Tibial nerve (tissue), 4 donors: ENCODE measurements at places on chromosomes 3 and 15.

- DNase-seq, result no peak
Observed at GRCh38 chr15:45548753-45549520, 26.4 kb upstream of the SLC30A4 start.

GRCh38 chr3:62553811-62554210 lies 180.5 kb upstream of the FEZF2 start:
- DNase-seq, result no peak

DNA sequence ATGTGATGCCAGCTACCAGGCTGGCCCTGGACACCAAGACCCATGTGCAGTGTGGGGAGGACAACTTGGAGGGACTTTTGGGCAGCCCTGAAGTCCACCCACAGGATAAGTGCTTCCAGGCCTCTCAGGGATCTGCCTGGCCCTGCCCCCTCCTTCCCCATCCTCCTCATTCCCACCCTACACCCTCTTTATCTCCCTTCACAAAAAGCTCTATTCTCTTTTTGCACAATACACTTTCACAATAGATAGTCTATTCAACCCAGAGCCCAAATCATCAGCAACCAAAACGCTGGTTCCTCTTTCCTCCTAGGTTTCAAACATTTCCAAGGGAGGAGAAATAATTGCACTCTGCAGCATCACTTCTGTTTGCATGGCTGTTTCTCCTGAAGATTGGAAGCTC lies 7.8 kb upstream of the ZNF710 start:
- DNase-seq, result no peak

- no peak for DNase-seq
Observed at GRCh38 chr3:23193831-23194230, 9.3 kb upstream of the UBE2E2 start.

DNA sequence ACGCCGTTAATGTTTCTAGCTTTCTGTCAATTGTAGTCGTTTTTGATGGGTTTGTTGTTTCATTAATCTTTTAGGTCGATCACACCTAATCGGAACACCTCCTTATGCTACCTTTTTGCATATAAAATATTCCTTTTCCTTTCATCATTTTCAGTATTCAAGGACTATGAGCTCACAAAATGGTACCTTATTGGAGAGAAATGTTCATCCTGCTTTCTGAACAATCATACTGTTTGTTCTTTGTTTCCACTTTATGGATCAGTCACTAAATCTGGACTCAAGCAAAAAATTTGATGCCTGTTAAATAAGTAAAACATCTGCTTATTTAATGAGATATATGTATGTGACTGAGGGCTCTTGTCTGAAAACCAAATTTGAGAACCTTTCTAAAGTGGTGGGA lies 1.1 kb downstream of the KIF15 start:
- DNase-seq, result no peak

DNA sequence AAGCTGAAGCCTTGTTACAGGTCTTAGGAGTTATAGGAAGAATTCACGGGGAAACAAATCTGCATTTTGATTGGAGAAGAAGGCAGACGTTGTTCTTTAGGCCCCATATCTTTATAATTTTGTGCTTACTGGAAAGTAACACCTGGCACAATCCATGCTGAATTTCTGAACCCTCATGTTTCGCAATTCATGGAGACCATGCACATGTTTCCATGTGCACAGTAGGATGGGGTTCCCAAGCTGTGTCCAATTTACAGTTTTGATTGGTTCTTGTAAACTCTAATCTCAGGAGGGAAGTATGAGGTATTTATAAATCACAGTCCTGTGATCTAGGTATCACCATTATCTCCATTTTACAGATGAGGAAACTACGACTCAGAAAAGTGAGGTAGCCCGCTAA lies 7.8 kb upstream of the SCAANT1 start:
- no peak for DNase-seq

- DNase-seq, result no peak
Observed at GRCh38 chr3:24229468-24230221, 265.0 kb downstream of the THRB start.

GRCh38 chr3:151165226-151165625 lies 37.8 kb downstream of the GPR171 start:
- DNase-seq, result no peak

DNA sequence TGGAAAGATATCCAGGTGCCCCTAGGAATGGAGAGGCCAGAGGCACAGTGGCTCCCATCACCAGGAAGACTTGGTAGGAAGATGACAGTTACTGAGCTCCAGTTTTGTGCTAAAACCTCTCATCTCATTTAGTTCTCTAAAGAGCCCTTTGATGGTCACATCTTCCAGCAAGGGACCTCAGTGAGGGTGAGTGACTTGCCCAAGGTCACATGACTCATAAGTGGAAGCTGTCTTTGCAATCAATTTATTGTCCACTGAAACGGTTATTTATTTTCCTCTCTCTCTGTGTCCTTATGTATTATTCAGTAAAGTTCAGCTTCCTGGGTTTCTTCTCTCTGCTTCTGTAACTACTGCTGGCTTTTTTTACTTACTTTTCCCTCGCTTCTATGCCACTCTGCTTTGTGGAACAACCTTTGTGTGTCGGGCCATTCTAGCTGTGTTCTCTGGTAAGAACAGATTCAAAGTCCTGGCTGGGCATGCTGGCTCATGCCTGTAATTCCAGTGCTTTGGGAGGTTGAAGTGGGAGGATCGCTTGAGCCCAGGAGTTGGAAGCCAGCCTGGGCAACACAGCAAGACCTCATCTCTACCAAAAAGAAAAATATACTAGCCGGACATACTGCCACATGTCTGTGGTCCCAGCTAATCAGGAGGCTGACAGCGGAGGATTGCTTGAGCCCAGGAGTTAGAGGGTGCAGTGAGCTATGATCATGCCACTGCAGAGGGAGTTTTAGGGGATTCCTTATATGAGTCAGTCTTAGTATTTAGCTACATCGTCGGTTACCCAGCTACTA lies 55.9 kb downstream of the PDIA5 start:
- no peak for DNase-seq

DNA sequence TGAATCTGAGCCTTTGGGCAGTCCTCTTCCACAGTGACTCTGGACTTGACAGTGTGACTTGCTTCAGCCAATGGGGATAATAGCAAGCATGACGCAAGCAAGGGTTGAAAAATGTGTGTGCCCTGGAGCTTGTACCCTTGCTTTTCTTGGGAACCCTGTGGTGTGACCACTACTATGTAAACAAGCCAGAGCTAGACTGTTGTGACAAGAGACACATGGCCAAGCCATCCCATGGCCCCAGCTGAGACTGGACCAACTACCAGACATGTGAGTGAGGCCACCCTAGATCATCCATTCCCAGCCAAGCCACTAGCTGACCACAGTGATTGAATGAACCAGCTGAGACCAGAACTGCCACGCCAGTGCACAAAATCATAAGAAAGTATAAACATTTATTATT lies 11.8 kb downstream of the MYO1E start:
- DNase-seq, result no peak

DNA sequence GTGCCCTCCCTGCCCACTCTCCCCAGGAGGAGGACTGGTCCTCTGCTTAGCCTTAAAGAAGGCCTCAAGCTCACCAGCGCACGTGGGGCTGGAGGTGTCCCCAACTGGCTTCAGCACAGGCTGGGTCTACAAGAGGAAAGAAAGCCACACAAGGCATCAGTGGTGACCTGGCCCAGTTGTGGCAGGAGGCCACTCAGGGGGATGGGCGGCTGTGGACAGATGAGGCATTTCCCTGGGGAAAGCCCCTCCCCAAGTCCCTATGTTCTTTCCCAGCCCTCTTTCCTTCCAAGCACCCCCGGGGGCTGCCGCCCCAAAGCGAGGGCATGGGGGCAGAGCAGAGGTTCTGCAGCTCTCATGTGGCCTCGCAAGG lies 155.2 kb upstream of the TLE3 start:
- no peak for DNase-seq

- no peak for DNase-seq
Observed at GRCh38 chr3:171565481-171566058, 105.4 kb upstream of the TNIK start.

DNA sequence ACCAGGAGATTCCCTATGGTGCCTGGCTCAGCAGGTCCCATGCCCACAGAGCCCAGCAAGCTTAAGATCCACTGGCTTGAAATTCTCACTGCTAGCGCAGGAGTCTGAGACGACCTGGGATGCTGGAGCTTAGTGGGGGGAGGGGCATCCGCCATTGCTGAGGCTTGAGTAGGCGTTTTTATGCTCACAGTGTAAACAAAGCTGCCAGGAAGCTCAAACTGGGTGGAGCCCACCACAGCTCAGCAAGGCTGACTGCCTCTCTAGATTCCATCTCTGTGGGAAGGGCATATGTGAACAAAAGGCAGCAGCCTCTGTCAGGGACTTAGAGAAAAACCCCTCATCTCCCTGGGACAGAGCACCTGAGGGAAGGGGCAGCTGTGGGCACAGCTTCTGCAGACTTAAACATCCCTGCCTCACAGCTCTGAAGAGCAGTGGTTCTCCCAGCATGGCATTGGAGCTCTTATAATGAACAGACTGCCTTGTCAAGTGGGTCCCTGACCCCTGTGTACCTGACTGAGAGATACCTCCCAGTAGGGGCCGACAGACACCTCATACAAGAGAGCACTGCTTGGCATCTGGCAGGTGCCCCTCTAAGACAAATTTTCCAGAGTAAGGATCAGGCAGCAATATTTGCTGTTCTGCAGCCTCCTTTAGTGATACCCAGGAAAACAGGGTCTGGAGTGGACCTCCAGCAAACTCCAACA lies 231.5 kb upstream of the SETMAR start:
- DNase-seq, result no peak

GRCh38 chr15:61871926-61872522 lies 188.2 kb downstream of the VPS13C start:
- DNase-seq, result no peak

DNA sequence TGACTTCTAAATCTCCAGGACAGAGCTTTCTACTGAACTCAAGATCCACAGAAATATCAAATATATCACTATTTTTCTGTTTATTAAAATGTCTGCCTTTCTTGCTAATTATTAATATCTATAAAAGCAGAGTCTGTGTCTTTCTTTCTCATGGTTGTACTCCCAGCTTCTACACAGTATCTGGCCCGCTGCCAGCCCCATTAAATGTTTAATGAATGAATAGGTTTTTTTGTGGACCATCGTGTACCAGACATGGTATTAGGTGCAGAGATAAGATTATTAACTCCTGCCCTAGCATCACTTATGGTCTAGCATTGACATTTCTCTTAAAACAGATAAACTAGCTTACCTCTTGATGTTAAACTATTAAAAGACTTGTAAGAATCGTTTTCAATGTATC lies 111.4 kb upstream of the RBMS3 start:
- no peak for DNase-seq

DNA sequence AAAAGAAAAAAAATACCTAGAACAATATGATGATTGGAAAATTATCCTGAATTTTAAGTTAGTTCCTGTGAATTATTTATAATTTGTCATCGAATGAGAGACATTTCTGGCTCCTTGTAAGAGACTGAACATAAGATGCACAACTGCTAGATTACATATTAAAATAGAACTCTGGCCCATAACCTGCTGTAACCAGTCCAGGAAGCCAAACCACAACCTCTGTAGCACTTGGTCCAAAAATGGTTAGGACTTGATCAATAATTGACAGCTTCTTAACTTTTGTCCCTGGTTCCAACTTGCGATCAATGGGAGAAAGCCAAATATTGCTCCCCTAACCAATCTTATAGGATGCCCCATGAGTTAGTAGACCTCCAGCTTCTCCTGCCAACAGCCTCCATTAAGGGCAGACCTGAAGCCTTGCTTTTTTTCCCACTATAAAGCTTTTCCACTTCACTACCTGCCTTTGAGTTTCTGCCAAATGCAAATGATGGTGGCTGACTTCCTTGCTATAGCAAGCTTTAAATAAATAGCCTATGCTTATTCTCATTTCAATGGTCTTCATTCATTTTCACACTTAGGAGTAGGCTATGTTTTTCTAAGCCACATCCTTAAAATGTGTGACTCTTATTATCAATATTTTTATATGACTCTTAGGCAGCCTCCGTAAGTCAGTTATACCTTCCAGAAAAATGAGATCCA lies 224.0 kb upstream of the ARHGEF26 start:
- no peak for DNase-seq

GRCh38 chr15:82143390-82144385 lies 97.9 kb upstream of the MEX3B start:
- no peak for DNase-seq

DNA sequence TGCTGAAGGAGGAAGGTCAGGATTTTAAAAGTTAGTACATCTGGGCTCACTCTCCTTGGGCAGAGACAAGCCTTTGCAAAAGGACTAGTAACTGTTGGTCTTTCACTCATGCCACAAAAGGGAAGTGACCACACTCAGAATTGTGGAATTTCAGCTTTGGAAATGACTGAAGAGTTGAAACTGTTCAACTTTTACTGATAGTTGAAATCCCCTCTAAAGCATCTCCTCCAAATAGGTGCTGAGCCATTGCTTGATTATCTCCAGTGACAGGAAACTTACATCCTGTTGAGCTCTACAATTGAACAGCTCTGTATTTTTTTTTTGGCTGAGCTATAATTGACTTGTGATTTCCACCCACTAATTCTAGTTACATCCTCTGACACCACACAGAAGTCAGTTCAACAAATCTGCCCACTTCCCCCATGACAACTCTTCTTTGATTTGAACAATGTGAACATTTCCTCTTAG lies 254.8 kb upstream of the TPRG1 start:
- DNase-seq, result no peak

- DNase-seq, result no peak
Observed at GRCh38 chr15:93063796-93064690, 25.0 kb downstream of the RGMA start.

- DNase-seq, result no peak
Observed at GRCh38 chr3:184899953-184900595, 88.1 kb downstream of the VPS8 start.

- DNase-seq, result no peak
Observed at GRCh38 chr15:68206711-68207151, 1.6 kb upstream of the CALML4 start.

DNA sequence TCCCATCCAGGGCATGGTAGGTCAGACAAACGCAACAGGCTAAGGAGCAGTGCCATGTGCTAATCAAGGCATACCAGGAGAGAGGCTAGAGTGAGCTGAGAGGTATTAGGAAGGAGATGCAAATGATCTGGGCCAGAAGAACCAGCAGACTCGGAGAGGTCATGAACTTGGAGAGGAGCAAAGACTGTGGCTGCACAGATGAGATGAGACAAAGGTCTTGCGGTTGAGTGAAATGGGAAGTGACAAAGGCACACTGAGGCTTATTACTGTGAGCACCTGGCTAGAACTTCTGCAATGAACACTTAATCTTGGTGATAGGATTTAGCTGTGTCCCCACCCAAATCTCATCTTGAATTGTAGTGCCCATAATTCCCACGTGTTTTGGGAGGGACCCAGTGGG lies 380.2 kb downstream of the ULK4 start:
- DNase-seq, result no peak

GRCh38 chr3:43062564-43063040 lies 43.3 kb downstream of the POMGNT2 start:
- no peak for DNase-seq

- no peak for DNase-seq
Observed at GRCh38 chr3:174483254-174483653, 375.9 kb upstream of the NAALADL2 start.

- DNase-seq, result no peak
Observed at GRCh38 chr15:84981711-84982300, at the start of gene PDE8A. Gene PDE8A (plus strand): TSS chr15:84981856. CDS start chr15:84982163, 307 bp downstream.

DNA sequence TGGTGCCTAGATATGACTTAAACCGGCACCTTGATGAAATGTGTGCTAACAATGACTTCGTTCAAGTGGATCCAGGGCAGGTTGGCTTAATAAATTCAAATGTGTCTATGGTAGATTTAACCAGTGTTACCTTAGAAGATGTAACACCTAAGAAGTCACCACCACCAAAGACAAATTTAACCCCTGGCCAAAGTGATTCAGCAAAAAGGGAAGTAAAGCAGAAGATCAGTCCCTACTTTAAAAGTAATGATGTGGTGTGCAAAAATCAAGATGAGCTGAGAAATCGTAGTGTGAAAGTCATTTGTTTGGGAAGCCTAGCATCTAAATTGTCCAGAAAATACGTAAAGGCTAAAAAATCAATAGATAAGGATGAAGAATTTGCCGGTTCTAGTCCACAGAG lies 1.1 kb downstream of the FAN1 start:
- no peak for DNase-seq
